ENCODE measurements at places on chromosomes 7 and 10.
A peak's percentile ranks its signal among the peaks of the same experiment; 100 is the strongest.

- no peak for DNase-seq
Observed at GRCh38 chr10:60801522-60801921, 23.2 kb downstream of the CDK1 start.

- no peak for DNase-seq
Observed at GRCh38 chr10:133022776-133023100, 65.0 kb upstream of the ADGRA1 start.

- DNase-seq, result no peak
Observed at GRCh38 chr7:150417239-150417638, 33.2 kb upstream of the GIMAP8 start.

DNA sequence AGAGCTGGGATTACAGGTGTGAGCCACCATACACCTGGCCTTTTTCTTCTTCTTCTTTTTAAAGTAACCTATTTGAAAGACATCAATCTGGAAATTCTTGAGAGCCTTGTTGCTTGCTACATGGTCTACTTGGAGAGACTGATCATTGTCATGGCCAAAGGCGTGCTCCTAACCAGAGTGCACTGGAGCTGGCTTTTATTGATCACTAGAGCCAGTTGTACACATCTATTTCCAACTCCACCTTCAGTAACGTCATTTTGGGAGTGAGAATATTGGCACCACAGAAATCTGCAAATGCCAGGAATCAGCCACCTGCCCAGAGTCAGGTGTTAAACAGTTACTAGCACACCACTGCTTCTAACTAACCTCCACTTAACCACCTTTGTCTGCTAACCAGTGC lies 735.1 kb downstream of the TYW1 start:
- no peak for DNase-seq

DNA sequence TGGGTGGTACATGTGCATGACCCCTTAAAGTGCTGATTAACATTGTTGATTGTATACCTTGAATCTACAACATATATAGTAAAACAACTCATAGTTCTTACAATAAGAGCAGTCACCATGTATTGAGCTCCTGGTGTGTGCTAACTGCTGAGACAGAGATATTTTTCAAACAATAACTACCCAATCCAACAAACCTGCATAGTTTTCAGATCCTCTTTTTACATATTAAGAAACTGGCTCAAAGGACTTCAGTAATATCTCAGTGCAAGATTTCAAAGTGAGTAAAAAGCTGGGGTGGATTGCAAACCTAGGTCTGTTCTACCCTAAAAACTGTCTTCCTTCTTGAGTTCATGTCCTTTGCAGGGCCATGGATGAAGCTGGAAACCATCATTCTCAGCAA lies 272.2 kb downstream of the SNX13 start:
- no peak for DNase-seq

GRCh38 chr7:92837000-92837749 lies 802 bp upstream of the CDK6 start:
- DNase-seq, result peak; percentile 20
